ENCODE measurements at places on chromosomes 4 and X.

DNA sequence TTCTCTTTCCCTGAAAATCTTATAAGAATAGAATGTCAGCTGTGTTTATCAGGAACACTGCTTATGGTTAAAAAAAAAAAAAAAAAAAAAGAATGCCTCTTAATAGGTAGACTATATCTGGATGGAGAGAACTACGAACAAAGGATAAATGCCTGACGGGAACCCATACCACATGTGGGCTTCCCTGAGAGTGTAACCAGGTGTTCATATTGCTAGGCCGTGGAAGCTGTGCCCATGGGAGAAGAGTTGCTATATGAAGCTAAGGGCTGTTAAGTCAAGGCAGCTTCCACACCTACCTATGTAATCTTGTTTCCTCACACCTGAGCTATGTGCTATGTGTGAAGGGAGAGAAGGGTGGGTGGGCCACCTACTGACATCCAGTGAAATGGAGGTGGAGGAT lies 27.3 kb downstream of the TMEM184C start:
- DNase-seq: no peak

- peak; percentile 41 for DNase-seq
These were observed 13.1 kb upstream of the ACOT9 start for GRCh38 chrX:23756165-23756564.

DNA sequence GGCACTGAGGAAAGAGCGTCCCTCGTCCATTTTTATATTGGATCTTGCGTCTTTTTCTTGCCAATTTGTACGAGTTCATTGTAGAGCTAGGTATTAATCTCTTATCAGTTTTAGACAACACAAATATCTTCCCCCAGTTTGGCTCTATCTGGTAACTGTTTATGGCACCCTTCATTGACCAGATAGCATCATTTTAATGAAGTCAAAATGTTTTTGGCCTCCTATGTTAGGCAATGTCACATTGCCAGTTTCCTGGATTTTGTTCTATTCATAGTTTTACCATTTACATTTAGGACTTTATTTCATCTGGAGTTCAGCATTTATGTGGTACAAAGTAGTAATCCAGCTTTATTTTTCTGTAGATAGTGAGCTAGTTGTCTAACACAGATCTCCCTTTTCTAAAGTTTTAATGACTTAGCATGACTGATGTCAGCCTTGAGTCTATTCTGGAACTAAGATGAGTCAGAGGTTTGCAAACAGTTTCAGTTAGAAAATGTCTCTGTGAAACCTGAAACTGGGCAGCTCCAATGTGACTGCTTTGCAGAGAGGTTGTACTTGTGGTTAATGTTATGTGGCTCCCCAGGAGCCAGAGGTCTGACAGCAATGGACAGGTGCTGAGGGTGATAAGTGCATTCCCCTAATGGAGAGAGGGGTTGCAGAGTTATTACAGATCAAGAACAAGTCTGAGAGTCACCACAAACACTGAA lies 5.3 kb upstream of the STBD1 start:
- peak; percentile 54 for DNase-seq

- no peak for DNase-seq
These were observed 78.9 kb upstream of the CBR4 start for GRCh38 chr4:169089004-169089403.

GRCh38 chr4:39571054-39571453 lies 43.8 kb upstream of the UGDH start:
- DNase-seq: no peak

GRCh38 chr4:72987741-72988729 lies 81.5 kb downstream of the COX18 start:
- no peak for DNase-seq

DNA sequence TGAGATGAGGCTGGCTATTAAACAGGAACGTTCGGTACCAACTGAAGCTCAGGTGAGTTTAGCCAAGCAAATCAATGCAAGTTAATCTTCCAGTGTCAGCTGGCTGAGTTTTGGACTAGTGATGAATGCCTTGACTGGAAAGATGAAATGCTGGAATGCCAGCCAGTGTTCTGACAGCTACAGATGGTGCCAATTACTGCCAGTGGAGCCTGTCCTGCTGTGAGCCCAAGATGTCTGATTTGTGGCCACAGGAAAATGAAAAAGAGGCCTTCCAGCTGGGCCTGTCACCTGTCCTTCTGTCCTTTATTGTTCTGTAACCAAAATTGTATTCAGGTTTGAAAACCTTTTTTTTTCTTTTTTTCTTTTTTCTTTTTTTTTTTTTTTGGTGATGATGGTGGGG lies 223.1 kb downstream of the AFF2 start:
- no peak for DNase-seq

DNA sequence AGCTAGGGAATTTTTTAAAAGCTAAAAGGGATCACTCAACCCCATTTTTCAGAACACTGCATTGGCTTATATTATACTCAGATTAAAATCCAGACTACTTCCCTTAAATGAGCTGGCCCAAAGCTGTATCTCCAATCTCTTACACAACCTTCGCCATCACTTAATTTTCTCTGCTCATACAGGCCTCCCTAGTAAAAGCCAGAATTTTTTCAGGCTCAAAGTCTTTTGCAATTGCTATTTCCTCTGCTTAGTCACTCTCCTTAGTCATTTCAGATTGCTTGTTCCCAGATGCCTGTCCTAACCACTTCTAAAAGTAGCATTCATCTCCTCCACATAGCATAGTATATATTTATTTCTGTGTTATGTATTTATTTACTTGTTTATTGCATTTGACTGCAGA lies 1587.9 kb upstream of the ADGRL3 start:
- DNase-seq: no peak

GRCh38 chr4:124132161-124132560 lies 580.4 kb downstream of the ANKRD50 start:
- DNase-seq: no peak

GRCh38 chr4:4709736-4710135 lies 149.7 kb upstream of the MSX1 start:
- no peak for DNase-seq

GRCh38 chr4:156778093-156778492 lies 193.5 kb downstream of the PDGFC start:
- DNase-seq: no peak

DNA sequence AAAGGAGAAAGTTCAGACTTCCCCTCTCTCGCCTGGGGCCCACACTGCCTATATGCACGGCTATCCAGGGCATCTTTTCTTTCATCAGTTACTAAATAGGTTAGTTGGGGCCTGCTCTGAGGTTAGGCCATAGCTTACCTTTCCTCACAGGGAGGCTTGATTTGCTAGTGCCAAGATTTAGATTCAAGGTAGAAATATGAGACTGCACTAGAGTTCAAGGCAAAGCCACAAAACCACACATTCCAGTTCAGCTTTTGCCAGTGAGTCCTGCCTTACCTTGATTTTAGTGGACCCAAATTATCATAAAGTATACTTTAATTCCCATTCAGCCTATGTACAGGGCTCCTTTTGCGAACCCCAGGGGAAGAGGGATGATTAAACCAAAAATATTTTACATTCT lies 762.8 kb downstream of the PDHA2 start:
- DNase-seq: no peak

- no peak for DNase-seq
These were observed 25.9 kb downstream of the ADH1A start for GRCh38 chr4:99264927-99265326.
